ENCODE measurements at places on chromosomes 3 and 15. TPM values are rescaled to one million over a fixed set of nuclear protein-coding genes. Genes with fewer than 3 reads are reported as not detected.

DNA sequence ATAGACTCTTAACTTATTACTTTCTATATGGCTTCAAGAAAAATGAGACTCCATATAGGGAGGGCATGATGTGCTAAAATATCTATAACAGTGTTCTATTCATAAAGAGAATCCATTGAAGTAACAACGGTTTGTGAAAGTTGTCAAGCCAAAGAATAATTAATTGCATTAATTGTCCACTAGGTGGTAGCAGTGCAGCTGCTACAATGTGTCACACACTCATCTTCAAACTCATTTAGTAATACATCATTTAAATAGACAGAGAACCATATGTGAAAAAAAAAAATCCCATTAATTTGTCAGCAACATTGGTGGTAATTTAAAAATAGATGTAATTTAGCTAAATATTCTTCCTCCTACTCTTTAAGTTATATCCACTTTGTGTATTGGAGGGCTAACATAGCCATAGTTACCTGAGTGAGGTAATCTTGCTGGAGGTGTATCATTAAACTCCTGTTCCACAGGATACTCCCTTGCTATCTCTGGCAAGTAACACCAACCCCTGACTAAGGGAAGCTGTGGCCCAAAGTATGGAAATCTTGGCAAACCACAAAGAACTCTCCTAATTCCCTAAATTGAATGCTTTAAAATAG lies 3.7 kb upstream of the CPA3 start:
- H3K4me3 ChIP-seq = no peak overlapping the region
- H3K27ac ChIP-seq = no peak overlapping the region
- H3K36me3 ChIP-seq = no peaks in the 10 kb centered on the region
- peaks cover 20% of the 10 kb centered on the region for H3K27me3 ChIP-seq

DNA sequence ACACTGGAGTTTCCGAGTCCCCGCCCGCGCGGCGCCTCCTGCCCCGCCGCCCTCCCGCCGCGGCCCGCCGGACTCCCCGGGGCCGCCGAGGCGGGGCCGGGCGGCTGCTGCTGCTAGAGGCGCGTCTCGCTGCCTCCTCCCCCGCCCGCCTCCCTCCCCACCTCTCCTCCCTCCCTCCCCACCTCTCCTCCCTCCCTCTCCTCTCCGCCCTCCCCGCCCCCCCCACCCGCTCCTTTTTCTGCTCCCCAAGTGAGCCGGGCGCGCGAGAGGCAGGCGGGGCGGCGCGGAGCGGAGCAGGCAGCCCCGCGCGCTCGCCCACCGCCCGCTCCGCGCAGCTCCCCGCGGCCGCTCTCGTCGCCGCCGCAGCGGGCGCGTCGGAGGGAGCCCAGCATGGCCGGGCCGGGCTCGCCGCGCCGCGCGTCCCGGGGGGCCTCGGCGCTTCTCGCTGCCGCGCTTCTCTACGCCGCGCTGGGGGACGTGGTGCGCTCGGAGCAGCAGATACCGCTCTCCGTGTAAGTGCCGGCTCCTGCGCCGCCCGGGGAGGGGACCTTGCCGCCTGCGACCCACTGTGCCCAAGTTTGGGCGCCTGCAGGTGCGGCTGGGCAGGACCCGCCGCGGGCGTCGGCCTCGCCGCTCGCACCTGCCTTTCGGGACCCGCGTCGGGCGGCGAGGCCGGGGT lies at the start of gene CACNA2D3:
Gene CACNA2D3 (plus strand): TSS at position 229 of the 679 bp plus-strand sequence.
- H3K27ac ChIP-seq = no peak within 1 kb of the TSS
- no peak for DNase-seq
- H3K27me3 ChIP-seq = peaks cover 48% of the 10 kb centered on the region
- H3K4me3 ChIP-seq = no peak within 1 kb of the TSS

- no peaks in the 10 kb centered on the region for H3K4me1 ChIP-seq
- H3K27ac ChIP-seq = no peak overlapping the region
Observed at GRCh38 chr3:61420136-61420759, 141.1 kb upstream of the PTPRG start.

- H3K4me3 ChIP-seq = no peak within 1 kb of the TSS
- no peaks in the 10 kb centered on the region for H3K36me3 ChIP-seq
- no peaks in the 10 kb centered on the region for H3K4me1 ChIP-seq
- H3K27ac ChIP-seq = no peak within 1 kb of the TSS
- DNase-seq = no peak
Observed at GRCh38 chr3:42266085-42266484, at the start of gene CCK. Gene CCK (minus strand): TSS chr3:42266185. CDS start chr3:42263630, 2,555 bp downstream.

- no peaks in the 10 kb centered on the region for H3K4me1 ChIP-seq
- no peaks in the 10 kb centered on the region for H3K36me3 ChIP-seq
- no peak overlapping the region for H3K27ac ChIP-seq
- no peak overlapping the region for H3K4me3 ChIP-seq
- no peak for DNase-seq
- H3K27me3 ChIP-seq = no peaks in the 10 kb centered on the region
Observed at GRCh38 chr3:6439226-6439625, 421.7 kb upstream of the GRM7 start.

DNA sequence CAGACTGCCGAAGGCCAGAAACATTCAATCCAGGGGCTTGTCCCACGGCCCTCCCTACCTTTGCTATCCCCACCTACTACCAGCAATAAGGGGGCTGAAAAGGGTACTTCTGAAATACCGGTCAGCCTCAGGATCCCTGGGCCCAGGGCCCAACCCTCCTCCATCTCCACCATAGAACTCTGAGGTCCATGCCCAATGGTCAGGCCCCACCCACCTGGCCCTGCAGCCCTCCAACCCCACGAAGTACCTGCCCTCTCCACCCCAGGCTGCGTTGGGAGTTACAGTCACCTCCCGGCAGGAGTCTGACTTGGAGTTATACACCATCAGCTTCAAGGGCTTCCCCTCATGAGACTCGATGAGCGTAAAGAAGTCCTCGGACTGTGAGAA lies 6.9 kb downstream of the GORASP1 start:
- H3K36me3 ChIP-seq = no peaks in the 10 kb centered on the region
- H3K27me3 ChIP-seq = peaks cover under 1% of the 10 kb centered on the region
- H3K4me1 ChIP-seq = peaks cover 4% of the 10 kb centered on the region

DNA sequence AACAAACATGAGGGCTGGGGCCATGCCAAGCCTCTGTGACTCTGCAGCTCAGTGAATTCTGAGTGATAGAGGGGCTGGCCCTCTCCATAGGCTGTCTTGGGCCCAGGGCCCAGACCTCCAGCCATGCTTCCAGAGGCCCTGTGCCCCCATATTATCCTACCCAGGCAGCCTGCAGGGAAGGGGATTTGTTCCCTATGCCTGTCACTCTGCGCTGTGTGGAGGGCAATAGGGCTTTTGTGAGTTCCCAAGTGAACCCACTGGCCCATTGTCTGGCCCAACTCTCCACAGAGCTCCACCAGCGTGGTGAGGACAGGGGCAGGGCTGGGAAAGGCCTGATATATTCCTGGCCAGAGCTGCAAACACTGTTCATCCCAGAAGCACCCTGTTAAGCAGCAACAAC lies 113.2 kb downstream of the EPHB1 start:
- peaks cover 9% of the 10 kb centered on the region for H3K27me3 ChIP-seq
- H3K27ac ChIP-seq = no peak overlapping the region
- peaks cover 23% of the 10 kb centered on the region for H3K4me1 ChIP-seq

DNA sequence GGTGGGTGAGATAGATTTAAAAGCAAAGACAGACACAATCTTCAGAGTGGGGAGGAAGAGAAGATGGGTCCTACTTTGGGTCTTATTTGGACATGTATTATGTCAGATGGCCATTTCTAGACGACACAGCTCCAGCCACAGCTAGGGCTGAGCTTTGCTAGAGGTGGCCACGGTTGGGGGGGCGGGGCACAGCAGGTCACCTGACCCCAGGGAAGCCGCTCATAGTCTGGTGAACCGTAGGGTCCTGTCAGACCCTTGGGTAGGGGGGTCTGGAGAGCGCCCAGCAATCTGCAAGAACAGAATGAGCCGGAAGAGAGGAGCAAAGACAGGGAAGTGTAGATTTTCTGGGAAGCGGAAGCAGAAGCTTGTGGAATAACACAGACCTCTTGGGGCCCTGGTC lies 6.6 kb downstream of the EPB42 start:
- no peak overlapping the region for H3K27ac ChIP-seq
- H3K27me3 ChIP-seq = no peaks in the 10 kb centered on the region
- peaks cover 4% of the 10 kb centered on the region for H3K4me1 ChIP-seq
- H3K36me3 ChIP-seq = no peaks in the 10 kb centered on the region
- DNase-seq = no peak
- no peak overlapping the region for H3K4me3 ChIP-seq

DNA sequence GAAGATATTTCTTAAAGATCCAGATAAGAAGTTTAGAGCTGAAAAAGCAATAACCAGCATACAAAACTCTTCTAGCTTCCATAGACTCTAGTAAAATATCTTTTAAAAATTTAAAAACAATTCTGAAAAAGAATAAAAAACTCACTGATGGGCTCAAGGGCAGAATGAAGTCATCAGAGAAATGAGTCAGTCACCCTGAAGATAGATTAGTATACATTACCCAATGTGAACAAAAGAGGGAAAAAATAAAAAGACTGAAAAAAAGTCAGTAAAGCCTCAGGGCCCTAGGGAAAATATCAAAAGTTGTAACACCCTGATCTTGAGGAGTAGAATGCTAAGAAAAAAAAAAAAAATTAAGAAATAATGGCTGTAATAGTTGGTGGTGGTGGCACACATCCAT lies 11.4 kb downstream of the DET1 start:
- no peaks in the 10 kb centered on the region for H3K4me1 ChIP-seq
- H3K27ac ChIP-seq = peak overlapping the region; percentile 44
- H3K4me3 ChIP-seq = no peak overlapping the region
- H3K27me3 ChIP-seq = no peaks in the 10 kb centered on the region
- H3K36me3 ChIP-seq = peaks cover 19% of the 10 kb centered on the region
- no peak for DNase-seq

DNA sequence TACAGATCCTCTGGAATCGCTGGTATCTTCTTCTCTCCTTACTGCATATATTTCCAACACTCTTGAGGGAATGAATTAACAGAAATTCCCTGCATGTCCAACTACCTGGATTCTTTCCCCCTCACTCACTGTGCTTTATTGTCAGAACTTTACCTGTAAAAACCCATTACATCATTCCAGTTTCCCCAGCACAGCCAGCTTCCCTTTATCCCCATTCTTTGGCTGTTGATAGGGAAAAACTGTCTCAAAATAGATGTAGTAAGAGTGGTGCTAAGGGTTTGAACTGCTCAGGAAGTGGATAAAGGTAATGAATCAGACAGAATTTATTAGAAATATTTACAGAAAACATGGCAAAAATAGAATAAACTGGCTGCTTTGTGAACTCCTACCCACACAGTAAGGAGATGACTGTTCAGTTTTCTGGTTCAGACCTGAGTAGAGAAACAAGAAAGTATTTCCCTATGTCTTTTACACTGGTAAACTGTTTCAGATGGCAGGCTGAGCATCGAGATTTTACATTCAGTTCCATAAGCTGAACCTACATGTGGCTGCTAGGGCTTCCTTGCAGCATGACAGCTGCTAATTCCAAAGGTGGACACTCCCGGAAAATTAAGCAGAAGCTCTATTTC lies 188.4 kb downstream of the CPNE4 start:
- H3K36me3 ChIP-seq = no peaks in the 10 kb centered on the region
- H3K4me3 ChIP-seq = no peak overlapping the region
- H3K4me1 ChIP-seq = no peaks in the 10 kb centered on the region
- H3K27me3 ChIP-seq = no peaks in the 10 kb centered on the region
- no peak overlapping the region for H3K27ac ChIP-seq
- no peak for DNase-seq

GRCh38 chr15:50758712-50759205 lies 6.7 kb downstream of the SPPL2A start:
- no peak for DNase-seq
- no peak overlapping the region for H3K4me3 ChIP-seq
- H3K27me3 ChIP-seq = no peaks in the 10 kb centered on the region
- H3K36me3 ChIP-seq = no peaks in the 10 kb centered on the region
- peaks cover 37% of the 10 kb centered on the region for H3K4me1 ChIP-seq

GRCh38 chr3:122298239-122298638 lies 26.8 kb upstream of the CSTA start:
- DNase-seq = no peak
- peak overlapping the region; percentile 30 for H3K4me3 ChIP-seq
- no peaks in the 10 kb centered on the region for H3K36me3 ChIP-seq
- no peak overlapping the region for H3K27ac ChIP-seq
- no peaks in the 10 kb centered on the region for H3K27me3 ChIP-seq
- peaks cover 14% of the 10 kb centered on the region for H3K4me1 ChIP-seq

DNA sequence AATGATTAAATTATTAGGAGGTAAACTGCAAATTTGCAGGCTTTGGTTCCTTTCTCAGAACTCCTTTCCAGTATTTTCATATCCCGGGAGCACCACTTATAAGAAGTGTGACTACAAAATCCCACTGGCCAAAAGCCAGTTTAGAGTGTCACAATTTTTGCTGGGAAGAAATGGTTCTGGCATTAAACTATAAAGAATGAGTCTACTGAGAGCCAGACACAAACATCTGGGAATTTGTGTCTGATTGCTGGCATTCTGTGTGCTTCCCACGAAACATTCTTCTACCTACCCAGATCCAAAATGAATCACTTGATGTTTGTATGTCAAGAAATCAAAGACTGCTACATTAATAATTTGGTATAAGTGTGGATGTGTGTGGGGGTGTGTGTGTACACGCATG lies 82.8 kb downstream of the DUT start:
- H3K27me3 ChIP-seq = peaks cover 9% of the 10 kb centered on the region
- H3K4me3 ChIP-seq = no peak overlapping the region
- no peaks in the 10 kb centered on the region for H3K4me1 ChIP-seq
- H3K36me3 ChIP-seq = no peaks in the 10 kb centered on the region

DNA sequence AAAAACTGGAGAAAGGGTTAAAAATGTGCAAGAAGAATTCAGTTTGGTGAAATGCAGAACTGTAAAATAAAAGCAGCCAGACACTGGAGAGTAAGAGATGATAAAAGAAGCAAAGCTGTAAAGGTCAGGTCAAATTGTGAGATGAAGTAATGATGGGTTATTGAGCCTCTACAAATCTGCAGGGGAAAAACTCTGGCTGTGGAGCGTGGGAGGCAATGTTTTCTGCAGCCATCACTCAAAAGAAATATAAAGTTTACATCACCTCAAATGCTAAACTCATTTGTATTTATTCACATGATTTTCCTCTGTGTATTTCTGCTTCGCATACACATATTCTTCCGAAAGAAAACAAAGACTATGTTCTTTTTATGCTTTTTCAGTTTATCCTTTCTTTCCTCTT lies 158.8 kb upstream of the GPR149 start:
- H3K27ac ChIP-seq = no peak overlapping the region
- no peaks in the 10 kb centered on the region for H3K36me3 ChIP-seq
- no peaks in the 10 kb centered on the region for H3K27me3 ChIP-seq
- DNase-seq = no peak
- no peaks in the 10 kb centered on the region for H3K4me1 ChIP-seq

- peaks cover 4% of the 10 kb centered on the region for H3K27me3 ChIP-seq
- no peaks in the 10 kb centered on the region for H3K4me1 ChIP-seq
- H3K27ac ChIP-seq = no peak overlapping the region
- no peak for DNase-seq
- no peak overlapping the region for H3K4me3 ChIP-seq
Observed at GRCh38 chr3:161275919-161276318, 54.8 kb downstream of the NMD3 start.

GRCh38 chr3:194370753-194371152 lies 1.2 kb upstream of the LRRC15 start:
- H3K4me3 ChIP-seq = no peak overlapping the region
- H3K4me1 ChIP-seq = no peaks in the 10 kb centered on the region
- H3K27ac ChIP-seq = no peak overlapping the region
- H3K27me3 ChIP-seq = peaks cover 37% of the 10 kb centered on the region
- DNase-seq = no peak

Gene FEZF2
- not detected for total RNA-seq

Gene NEDD4
- 14.9 TPM for total RNA-seq

Gene MESP2
- not detected for total RNA-seq

Gene GOLGA6A
- not detected for total RNA-seq
